Effector CD8-positive, alpha-beta T cell (primary cell): ENCODE measurements at places on chromosomes 4 and X.

- no peak for DNase-seq
Measured at GRCh38 chr4:184850431-184851199, 24.8 kb upstream of the ACSL1 start.

DNA sequence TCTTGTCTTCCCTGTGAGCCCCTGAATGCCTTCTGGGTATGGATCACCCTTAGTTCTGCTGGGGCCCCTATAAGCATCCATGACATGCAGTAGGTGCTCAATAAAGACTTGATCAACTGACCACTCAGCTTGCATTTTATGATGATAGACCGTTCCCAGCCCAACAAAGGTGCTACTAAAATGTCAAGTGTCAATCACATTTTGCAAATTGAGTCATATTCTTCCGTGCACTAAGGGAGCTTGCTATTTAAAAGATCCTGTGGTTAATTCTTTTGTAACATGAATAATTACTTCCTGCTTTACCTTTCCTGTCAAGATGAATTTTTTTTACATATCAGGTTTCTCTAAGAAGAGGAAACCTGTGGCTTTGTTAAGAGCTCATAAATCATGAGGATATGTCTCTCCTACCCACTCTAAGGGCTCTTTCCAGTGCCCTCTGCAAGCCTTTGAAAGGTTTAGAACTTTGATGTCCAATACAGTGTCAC lies 47.6 kb downstream of the SH3KBP1 start:
- no peak for DNase-seq

DNA sequence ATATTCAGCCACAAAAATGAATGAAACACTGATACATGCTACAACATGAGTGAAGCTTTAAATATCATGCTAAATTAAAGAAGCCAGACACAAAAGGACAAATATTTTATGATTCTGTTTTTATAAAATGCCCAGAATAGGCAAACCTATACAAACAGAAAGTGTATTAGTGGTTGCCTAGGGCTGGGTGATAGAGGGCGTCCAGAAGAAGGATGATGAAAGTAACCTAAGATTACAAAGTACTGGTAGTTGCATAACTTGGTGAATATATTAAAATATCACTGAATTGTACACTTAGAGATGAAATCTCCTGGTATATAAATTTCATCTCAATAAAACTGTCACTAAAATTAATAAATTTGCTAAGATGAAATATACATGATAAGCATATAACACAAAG lies 67.5 kb downstream of the FBXW7 start:
- DNase-seq = no peak

DNA sequence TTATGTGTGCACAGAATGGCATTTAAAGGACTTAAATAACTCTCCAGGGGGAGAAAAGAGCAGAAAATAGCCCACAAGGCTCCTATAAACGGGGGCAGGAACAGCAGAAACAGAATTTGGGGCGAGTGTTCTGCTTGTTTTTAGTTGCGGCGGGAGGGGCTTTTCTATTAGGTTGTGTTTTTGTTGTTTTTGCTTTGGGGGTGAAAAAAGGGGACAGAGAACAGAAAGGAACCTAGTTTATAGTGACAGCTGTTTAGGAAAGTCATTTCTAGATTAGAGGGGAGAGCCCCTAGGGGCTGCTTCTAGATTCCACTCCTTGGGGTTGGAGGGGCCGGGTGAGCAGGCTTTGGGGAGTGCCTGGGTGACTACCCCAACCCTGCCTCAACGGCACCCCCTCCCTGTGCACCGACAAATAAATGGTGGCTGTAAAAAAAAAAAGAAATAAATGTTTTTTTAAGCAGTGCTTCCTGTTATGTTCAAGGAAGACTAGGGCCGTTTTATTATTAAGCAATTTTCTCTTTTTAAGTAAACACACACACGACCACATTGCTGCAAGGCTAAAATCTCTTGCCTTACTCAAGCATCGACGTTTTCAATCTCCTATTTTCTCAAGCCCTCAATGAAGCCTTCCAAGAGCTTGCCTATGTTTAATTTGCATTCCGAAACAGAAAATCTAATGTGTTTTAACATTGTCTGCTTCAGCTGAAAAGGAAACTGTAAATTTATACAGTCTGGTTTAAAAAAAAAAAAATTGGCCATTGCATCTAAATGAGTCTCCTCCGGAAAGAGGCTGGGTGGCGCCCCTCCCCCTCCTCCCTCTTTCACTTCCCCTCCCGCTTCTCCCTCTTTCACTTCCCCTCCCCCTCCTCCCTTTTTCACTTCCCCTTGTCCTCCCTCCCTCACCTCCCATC lies 123.3 kb upstream of the TBL1X start:
- DNase-seq = peak; percentile 8

DNA sequence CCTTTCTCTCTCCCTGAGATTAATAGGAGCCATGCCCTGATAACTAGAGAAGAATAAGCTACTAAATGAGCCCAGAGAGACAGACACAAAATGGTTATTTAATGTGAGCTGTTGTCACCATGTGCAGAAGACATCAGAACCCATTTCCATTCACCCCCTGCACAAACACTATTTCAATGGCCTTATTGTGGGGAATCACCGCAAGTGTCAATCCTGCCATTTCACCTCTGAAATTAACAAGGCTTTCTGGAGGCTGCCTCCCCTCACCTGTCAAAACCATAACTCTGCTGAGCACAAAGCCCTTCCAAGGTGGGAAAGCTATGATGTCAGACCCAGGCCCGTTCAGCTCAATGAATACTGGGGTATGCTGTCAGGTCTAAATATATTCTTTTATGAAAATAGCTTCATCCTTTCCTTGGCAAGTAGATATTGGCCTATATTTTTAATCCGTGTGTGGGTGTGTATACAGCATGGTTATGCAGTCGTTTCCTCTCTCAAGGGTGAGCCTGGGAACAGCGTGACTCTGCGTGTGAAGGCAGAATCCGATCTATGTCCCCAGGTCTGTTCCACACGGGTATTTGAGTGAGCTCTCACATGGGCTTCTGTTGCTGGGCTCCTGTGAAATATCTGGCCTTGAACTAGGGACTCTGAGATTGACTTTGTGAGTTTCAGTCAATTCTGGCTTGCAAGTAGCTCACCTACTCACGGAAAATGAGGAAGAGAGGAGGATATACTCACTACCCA lies 266.3 kb downstream of the FBXW7 start:
- DNase-seq = no peak

DNA sequence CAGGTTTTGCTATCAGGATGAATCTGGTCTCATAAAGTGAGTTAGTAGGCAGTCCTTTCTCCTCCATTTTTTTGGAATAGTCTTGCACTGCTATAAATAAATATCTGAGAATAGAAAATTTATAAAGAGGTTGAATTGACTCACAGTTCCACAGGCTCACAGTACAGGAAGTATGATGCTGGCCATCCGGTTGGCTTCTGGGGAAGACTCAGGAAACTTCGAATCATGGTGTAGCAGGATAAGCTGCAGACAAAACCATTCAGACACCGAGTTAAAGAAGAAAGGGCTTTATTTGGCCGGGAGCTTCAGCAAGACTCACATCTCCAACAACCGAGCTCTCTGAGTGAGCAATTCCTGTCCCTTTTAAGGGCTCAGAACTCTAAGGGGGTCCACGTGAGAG lies 348.2 kb downstream of the KCTD8 start:
- DNase-seq = no peak

DNA sequence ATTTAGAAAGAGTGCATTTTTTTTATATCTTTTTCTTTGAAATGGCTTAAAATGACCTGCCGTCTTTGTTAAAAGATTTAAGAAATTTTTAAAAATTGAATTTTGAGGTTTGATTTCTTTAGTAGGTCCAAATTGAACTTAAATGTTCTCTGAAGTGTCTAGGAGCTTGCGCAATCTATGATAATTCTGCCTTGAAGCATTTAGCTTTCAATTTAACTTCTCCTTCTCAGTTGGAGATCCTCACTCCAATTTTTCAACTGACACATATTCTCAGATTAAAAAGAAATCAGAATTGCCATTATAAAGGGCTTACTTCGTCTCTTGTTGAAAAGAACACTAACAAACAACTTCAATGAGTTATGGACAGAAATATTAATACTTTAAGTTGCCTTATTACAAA lies 273.5 kb downstream of the TMA16 start:
- no peak for DNase-seq

GRCh38 chrX:20060961-20061748 lies 55.6 kb downstream of the MAP7D2 start:
- no peak for DNase-seq
